ENCODE measurements at places on chromosomes 11 and 22.

DNA sequence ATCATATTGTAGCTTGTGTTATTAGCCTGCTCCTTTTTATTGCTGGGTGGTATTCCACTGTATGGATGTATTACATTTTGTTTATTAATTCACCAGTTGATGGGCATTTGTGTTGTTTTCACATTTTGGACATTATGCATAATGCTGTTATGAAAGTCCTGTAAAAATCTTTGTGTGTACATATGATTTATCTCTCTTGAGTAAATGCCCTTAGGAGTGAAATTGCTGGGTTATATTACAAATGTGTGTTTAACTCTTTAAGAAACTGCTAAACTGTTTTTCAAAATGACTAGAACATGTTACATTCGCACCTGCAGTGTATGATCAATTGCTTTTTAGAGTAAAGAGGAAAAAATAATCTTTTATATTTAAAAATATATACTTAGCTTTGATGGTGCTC is 54.4 kb upstream of the TP53I11 start:
- no peak for DNase-seq

DNA sequence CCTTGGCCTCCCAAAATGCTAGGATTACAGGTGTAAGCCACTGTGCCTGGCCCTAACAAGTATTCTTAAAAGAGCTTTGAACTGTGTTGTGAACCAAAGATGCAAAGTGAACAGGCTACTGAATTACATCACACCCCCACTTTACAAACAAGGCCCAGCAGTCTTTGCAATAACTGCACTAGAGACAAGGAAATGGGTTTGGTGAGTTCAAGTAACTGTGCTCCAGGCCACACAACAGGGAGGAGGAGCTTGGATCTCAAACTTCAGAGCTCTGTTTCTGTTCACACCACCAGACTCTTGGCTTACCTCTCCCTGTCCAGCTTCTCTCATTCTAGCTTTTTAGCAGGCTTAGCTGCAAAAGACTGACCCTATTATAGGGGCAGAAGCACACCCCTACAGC is 30.4 kb upstream of the RASL10A start:
- DNase-seq: no peak

DNA sequence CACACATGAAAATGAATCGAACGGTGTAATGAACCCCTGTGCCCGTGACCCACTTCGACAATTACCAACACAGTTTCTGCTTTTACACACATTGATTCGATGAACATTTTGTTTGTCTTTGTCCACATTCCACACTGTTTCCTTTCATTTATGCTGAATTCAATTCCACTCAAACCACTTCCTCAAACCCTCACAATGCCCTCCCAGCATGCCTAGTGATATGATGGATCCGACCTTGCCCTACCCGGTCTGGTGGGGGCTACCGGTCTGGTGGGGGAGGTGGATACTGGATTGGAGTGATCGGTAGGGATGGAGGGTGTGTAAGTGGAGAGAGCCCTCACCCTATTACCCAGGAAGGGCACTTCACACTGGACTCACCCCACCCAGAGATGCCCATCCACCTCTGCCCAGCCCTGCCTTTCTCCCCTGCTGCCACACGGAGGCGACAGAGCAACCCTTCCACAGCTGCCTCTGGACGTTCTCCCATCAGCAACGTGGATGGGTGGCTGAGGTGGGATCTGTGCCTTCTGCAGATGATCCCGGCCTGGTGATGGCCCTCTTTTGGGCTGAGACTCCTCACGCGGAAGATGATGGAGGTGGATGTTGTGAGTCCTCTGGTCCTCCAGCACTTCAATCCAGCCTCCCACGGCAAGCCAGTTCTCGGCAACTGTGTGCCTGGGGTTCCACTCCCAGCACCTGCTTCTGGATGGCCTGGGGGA is 33.0 kb upstream of the P2RY2 start:
- no peak for DNase-seq

DNA sequence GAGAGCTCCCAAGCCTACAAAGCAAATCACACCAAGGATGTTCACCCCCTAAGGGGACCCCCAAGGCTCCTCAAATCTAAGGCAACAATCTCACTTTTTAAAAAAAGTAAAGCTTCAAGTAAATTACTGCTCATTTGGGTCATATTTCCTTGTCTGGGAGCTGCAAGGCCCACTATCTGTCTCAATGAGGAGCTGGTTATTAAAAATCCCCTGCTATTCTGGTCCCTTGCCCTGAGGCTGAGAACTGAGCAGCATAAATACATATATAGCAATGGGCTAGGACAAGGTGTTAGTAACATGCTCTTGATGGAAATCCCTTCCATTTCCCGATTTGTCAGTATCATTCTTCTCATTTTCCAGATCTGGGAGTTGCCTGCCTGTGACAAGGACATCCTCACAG is 119.2 kb downstream of the ETS1 start:
- no peak for DNase-seq

- DNase-seq: no peak
Observed at GRCh38 chr11:15965562-15966250, 390.6 kb downstream of the SOX6 start.

DNA sequence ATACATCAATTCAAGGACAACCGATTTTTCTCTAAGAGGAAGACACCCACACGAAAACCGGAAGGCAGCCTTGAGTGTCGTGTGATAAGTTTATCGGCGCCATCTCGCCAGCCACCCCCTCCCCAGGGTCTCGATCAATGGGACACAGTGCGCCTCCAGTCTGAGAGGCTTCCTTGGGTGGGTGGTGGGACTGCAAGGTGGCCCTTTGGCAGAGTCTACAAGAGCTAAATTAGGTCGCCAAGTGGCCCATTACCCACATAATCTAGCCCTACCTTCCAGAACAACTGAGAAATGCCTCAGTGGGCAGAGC is 64.0 kb downstream of the CD6 start:
- no peak for DNase-seq

DNA sequence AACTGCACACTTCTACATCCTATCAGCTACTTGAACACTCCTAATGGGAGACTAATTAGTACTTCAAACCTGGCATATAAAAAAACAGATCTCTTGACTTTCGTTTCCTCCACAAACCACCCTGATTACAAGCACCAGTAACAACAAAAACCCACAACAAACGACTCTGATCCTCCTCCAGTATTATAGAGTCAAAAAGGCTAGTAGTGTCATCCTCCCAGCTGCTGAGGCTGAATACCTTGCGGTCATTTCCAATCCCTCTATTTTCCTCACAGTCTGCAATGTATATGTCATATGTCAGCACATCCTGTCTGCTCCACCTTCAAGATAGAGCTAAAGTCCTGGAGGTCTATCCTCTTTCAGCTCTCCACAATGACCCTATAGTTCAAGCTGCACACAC is 688.9 kb upstream of the RAG2 start:
- DNase-seq: no peak

GRCh38 chr22:42433754-42434682 is 1.8 kb upstream of the NFAM1 start:
- DNase-seq: no peak

DNA sequence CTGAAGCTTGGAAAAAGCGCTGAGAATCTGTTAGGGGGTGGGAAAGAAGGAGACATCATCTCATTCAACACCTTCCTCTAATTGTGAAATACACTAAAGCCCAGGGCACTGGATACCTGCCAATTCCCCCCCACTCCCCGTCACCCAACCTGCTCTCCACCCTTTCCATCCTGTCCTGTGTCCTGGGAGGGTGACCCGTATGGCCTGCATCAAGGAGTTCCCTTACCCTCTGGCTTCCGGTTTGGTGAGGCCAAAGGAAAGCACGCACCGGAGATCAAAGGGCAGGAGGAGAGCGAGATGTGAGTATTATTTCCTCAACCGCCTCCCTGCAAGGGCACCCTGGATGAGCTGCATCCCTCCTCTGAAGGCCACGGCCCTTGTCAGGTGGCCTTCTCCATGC is 65.0 kb upstream of the PTPRJ start:
- no peak for DNase-seq

DNA sequence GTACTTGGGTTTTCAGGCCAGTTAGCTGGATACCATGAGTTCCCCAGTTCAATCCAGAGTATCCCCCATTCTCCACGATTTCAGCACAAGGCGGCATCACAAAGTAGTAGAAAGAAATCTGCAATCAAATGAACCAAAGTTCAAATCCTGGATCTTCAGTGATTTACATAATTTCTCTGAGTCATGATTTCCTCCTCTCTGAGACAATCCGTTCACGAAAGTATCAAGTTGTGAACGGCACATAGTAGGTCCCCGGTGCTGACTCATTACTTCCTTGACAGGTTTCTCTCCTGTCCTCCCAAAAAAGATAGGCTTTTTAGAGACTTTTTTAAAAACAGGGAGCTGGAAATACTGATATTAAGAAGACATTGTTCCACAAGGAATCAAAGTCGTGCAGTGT is 69.1 kb upstream of the AKIP1 start:
- no peak for DNase-seq

- no peak for DNase-seq
Observed at GRCh38 chr11:95700471-95700817, 89.1 kb downstream of the FAM76B start.

DNA sequence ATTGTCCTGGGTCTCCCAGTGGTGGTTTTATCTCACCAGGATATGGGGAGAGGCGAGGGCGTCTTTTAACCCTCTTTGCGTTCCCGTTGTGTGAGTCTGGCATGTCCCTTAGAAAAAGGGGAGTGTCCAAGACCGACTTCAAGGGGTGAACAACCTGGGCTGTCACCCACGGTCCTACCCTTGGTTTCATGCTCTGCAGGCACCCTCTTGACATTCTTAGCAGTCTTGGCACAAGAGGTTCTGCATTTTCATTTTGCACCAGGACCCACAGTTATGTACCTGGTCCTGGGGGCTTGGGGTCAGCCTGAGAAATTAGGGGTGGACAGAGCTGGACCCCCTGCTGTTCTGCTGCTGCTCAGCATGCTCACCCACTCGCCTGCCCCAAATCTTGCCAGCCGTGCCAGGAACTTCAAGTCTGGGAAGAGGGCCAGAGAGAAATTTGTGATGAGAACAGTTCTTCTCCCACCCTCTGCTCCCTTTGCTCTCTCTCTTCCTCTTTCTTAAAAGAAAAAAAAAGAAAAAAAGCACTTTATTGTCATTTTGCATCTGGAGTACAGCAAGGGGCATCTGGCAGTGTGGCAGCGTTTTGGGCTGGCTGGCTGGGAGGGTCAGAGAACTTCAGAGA is 471.2 kb downstream of the MIAT start:
- DNase-seq: no peak

GRCh38 chr11:26719998-26720397 is 1.9 kb downstream of the SLC5A12 start:
- DNase-seq: no peak

- DNase-seq: no peak
Observed at GRCh38 chr22:37910890-37911672, 5.0 kb downstream of the MICALL1 start.

DNA sequence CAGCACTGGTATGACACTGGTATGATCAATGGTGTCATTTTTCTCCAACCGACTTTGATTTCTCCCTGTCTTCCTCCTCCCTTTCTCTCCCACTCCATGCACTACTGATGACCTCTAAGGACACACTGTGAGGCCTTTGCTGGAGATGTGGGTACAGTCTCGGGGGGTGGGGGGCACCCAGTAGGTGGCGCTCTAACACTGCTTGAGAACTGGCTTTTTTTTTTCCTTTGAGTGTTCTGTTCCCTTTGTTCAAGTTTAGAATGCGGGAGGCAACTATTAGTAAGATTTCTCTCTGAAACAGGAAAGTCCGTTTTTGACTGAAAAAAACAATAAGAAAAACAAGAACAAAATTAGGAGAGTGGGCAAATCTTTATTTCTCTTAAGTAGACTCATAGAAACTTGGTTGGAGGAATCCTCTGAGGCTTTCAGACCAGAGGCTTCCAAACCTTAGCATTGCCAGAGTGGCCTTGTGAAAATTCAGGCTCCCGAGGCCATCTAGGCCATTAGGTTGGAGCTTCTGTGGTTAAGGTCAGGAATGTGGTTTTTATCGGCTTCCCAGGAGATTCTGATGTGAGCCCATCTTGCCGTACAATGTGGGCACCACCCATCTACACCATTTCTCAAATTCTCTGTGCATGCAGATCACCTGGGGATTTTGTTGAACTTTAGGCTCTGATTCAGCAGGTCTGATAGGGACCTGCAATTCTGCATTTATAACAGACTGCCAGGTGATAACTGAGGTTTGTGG is 43.2 kb downstream of the PANX1 start:
- DNase-seq: no peak

- no peak for DNase-seq
Observed at GRCh38 chr22:20885017-20885556, 26.3 kb downstream of the SNAP29 start.

DNA sequence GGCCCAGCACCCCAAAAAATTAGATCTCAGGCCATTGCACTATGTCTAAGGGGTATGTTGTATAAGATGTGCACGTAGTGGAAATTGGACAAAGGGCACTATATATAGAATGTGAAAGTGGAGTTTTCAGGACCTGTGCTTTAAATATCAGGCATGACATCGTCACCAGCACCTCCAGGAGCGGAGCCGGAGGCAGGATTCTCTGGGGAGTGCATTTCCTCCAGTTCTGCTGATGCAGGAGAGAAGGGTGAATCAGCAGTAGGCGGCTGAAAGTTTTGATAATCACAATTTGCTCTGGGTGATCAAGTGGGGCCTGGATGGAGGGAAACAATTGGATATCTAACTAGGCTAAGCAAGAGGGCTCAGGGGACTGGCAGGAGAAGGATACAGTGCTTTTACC is 69.1 kb upstream of the NTM start:
- DNase-seq: no peak

GRCh38 chr11:72014761-72015320 is 16.1 kb downstream of the IL18BP start:
- no peak for DNase-seq

- DNase-seq: no peak
Observed at GRCh38 chr22:24424001-24424900, 3.1 kb upstream of the ADORA2A start.

GRCh38 chr11:64338716-64339115 is 1.3 kb upstream of the CCDC88B start:
- DNase-seq: no peak

GRCh38 chr11:78497293-78497692 is 77.4 kb downstream of the NARS2 start:
- DNase-seq: no peak

GRCh38 chr11:877565-877964 is 33.0 kb downstream of the CHID1 start:
- no peak for DNase-seq

- no peak for DNase-seq
Observed at GRCh38 chr11:125974284-125974683, 28.4 kb downstream of the VSIG10L2 start.

DNA sequence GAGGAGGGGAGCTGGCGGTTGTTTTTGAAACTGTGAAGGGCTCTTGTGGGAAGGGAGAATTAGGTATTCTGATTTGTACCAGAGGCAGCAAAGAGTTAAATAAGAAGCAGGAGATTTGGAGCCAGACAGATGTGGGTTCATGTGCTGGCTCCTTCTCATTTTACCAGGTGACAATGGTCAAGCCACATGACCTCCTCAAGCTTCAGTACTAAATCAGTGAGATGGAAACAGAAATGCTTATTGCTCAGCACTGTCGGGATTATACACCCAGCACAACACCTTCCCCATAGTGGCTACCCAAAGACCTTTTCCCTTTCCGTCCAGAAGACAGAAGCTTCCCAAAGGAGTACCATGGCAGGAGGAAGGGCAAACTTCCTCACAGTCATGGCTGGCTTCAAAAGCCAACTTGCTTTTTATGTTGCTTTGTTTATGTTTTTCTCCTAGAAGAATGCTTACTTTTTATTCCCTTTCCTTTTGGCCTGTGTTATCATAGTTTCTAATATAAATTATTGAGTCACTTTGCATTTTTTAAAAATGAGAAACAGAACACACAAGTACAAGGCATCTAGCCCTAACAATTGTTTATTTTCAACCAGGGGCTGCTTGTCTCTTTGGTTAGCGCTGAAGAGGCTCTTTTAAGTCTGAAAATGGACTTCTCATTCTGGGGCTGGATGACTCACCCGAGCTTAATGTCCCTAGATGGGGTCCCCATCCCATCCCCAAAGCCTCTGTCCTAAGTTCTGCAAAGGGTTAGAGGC is 181.5 kb upstream of the ZBED5 start:
- DNase-seq: no peak
